Sigmoid colon (tissue), 7 donors: ENCODE measurements at places on chromosomes 1 and 21.

DNA sequence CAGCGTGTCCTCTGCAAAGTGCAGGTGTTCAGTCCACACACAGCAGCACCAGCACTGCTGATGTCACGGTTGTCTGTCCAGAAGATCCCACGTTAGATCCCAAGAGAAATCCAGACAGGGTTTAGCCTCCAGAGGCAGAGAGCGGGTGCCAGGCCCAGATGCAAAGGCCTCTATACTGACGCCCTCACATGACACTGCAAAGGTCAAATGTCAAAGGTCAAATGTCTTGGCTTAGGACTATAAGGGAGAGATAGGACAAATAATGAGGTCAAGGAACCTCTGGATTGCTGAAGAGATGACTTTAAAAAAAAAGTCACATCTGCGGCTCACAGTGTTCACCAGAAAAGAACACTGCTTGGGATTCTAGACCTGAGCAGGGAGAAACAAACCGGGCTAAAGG, 101.5 kb downstream of the COLGALT2 start:
- no peak for DNase-seq

GRCh38 chr1:41277371-41277975, 35.4 kb upstream of the SCMH1 start:
- no peak for DNase-seq

DNA sequence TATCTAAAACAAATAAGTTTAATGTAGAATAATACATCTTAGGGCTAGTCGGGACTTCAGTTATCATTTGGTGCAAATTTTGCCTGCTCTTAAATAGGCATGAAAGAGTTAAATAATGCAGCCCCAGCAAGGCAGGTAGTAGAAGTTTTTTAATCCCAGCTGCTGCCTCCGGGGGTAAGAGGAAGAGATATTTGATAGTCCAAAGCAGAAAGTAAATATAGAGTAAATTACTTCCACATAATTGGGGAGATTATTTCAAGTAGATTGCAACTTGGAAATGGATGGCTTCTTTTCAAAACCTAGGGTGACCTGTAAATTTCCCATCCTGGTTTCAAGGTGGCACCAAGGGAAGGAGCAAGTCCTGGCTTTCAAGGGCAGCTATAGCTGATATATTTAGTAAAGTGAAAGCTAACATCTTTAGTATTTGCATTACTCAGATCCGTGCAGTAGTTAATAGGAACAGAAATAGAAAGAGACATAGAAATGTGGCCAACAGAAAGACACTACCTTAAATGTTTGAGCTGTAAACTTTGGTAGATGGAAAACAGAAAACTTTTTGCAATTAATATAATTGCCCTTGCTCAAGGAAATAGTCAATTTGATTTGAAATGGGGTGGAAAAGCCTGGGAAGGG, 109.1 kb downstream of the LMO4 start:
- DNase-seq, result no peak

DNA sequence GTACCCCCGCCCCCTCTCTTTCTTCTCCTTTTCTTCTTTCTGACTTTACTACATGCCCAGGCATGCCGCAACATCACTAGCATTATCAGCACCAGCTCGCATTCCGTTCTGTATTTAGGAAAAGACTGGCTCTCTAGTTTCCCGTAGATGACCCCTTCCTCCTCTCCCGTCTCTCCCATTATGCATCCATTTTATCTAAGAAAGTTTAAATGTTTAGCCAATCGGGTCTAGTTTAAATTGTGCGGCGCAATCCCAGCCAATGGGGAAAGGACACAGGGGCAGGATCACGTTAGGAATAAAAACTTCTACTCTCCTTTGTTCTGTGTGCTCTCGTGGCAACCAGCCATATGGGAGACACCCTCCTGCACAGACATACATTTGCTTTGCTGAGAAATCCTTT, 2.3 kb upstream of the KRTAP10-7 start:
- DNase-seq, result no peak

DNA sequence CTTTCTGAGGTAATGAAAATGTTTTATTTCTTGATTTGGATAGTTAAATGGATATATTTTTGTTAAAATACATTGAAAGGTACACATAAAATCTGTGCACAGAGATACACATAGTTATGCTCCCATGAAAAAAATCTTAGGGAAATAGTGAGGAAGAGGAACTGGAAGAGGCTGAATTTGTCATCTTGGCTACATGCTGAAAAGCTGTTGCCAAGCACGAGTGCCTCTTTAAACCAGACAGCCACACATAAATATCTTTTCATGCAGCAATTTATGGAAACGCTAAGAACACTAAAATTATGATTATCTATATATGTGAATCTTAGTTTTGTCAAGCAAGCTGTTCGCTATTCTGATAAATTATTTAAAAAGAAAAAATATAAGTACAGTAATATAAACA, 12.8 kb upstream of the ADAR start:
- no peak for DNase-seq

GRCh38 chr1:32753532-32754316, 51.2 kb upstream of the SYNC start:
- DNase-seq, result peak; percentile 80

GRCh38 chr1:53449021-53449420, 10.2 kb upstream of the DMRTB1 start:
- no peak for DNase-seq

- no peak for DNase-seq
Observed at GRCh38 chr1:9373619-9374018, 80.9 kb downstream of the SPSB1 start.

DNA sequence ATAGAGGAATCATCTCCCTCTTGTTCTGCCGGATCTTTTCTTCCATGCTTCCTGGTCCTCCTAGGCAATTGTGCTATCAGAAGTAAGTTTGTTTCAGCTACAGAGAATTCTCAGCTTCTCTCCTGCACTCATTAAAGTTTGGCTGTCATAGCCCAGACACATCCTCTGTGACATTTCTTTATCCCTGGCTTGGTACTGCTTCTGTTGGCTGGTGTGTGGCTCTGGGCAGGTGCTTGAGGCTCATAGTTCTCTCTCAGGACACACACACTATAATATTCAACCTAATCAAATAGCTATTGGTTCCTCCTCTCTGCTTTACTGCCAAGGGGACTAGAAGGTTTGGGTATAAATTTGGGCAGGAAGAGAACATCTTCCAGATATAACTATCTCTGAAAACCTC, 172.1 kb downstream of the ROR1 start:
- no peak for DNase-seq

GRCh38 chr1:193435781-193436180, 249.4 kb upstream of the B3GALT2 start:
- no peak for DNase-seq

GRCh38 chr1:226723657-226724532, 15.2 kb downstream of the ITPKB start:
- DNase-seq, result peak; percentile 80

DNA sequence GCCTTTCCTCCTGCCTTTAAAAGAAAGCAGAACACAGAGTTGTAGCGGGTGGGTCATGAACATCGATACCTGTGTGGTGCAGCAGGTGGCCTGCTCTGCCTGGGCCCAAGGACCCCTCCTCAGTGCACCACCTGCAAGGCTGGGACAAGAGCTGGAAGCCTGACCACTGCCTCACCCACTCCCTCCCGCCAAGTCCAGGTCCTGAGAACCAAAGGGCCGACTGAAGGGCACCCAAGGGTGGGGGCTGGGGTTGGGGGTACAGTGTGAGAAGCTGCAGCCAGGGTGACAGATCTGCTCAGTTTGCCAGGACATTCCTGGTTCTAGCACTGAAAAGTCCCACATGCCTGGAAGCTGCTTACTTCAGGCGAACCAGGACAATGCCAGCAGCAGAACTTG, 36.1 kb downstream of the NTPCR start:
- peak; percentile 33 for DNase-seq

- no peak for DNase-seq
Observed at GRCh38 chr1:247371801-247372259, 40.2 kb upstream of the ZNF496 start.

DNA sequence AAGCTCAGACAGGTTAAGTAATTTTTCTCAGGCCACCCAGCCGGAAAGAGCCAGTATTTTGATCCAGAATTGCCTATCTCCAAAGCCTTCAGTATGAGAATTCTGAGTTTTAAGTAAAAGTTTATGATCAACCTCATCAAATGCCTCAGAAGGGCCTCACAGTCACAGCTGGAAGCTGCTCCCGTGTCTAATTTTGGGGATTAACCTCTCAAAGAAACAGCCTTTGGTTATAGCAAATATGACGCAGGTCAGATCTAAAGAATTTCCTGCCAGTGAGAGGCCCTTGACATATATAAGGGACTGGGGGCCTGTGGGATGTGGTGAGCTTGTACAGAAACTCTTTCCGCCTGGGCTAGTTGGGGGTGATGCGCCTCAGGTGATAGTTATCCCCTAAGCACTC, 2.3 kb downstream of the EXTL1 start:
- DNase-seq, result no peak

DNA sequence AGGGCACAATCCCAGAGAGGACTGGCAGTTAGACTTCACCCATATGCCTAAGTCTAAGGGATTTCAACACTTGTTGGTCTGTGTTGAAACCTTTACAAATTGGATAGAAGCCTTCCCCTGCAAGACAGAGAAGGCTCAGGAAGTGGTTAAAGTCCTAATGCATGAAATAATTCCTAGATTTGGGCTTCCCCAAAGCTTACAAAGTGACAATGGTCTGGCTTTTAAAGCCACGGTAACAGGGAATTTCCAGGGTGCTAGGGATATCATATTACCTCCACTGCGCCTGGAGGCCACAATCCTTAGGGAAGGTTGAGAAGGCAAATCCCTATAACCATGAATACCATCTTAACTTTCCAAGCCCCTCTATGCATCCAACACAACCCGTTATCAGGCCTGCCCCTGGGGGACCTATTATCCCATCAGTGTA, 3.3 kb upstream of the FMO4 start:
- no peak for DNase-seq

DNA sequence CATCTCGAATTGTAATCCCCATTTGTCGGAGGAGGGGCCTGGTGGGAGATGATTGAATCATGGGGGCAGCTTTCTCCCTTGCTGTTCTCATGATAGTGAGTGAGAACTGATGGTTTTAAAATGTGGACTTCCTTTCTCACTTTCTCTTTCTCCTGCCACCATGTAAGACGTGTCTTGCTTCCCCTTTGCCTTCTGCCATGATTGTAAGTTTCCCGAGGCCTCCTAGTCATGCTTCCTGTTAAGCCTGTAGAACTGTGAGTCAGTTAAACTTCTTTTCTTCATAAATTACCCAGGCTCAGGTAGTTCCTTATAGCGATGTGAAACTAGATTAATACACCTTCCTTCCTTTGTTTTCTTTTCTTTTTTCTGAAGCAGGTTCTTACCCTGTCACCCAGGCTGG, 13.9 kb downstream of the DNAJC6 start:
- DNase-seq, result no peak

DNA sequence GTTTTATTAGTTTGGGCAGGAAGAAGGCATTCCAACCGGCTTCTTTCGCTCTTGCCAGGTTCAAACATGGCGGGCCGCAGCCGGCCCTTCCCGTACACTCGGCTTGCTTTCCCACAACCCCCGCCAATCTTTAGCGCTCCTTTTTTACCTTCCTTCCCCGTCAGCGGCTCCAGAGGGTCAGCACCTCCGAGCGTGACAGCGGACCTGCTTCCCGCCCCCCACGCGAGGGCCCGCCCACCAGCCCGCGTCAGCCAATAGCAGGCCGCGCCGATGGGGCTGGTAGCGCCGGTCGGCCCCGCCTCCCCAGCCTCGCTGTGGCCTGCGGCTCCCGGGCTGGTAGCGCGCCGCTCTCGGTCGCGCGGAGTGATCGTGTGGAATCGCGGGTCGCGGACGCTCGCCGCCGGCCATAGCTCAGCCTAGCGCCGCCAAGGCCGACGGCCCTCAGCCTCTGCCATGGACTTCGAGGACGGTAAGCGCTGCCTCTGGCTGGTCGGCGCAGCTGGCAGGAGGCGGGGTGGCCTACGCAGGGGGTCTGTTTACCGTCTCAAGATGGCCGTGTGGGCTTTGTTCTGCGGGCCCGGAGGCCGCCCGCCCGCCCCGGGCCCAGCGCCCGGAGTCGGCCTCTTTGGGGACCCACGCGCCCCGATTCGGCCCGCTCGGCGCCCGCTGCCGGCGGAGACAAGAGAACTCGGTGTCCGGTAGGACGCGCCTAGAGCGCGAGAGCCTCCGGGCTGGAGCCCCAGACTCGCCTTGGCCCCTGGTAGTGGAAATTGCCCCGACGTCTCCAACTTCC, at the start of gene ZNF326:
Gene ZNF326 (plus strand): TSS at position 306 of the 793 bp plus-strand sequence. CDS start 148 bp downstream, at position 454.
- peak; percentile 97 for DNase-seq

DNA sequence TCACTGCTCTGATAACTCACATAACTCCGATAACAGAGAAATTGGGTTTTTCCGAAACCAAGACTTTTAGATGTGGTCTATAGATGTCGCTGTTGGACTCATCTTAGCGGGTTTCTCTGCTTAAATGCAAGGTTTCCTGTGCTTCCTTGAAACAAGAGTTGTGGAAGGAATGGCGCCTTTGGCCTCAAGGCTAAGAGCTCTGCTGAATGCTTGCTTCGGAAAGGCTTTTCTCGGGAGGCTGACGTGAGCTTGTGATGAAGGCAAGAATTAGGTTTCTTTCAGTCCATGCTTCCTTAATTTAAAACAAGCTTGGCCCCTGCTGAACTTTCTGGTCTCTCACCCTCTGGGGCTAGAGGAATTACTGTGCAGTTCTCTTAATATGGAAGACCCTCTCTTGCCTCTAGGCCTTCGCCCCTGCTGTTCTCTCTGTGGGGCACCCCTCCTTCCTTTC, 113.5 kb downstream of the MAP3K21 start:
- DNase-seq, result no peak

DNA sequence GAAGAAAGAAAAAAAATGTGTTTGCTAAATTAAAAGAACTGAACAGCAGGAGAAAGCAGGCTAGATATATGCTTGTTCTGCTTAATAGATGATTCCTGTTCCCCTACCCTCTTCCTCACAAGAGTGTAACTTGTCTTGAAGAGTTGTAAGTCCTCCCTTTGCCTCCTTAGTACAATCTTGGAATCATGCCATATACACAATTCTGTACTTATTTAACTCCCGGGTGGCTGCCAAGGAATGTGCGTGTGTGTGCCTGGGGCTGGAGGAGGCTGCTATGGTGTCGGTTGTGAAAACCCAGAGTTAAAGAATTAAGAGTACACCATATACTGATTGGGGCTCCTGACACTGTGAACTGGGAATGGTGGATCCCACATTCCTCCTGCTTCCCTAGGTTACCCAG, 194.2 kb downstream of the SIPA1L2 start:
- peak; percentile 76 for DNase-seq

- DNase-seq, result no peak
Observed at GRCh38 chr1:65881067-65881594, 88.4 kb downstream of the PDE4B start.

GRCh38 chr1:225508538-225509375, 80.9 kb upstream of the LBR start:
- DNase-seq, result no peak

DNA sequence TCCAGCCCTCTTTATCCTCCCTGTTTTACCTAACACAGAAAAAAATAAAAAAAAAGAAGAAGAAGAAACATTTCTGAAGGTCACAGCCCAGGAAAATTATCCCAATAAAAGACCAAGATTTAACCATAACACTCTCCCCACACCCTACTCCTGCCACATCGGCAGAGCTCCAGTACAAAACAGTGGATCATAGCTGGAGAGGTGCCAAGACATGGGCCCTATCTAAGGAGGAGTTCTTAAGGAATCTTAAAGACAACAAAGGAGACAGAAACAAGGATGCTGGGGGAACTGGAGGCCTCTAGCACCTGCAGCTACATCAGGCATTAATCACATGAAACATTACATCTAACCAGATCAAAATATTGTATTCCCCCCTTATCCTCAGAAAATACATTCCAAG, 432.8 kb downstream of the MATN1 start:
- no peak for DNase-seq

- no peak for DNase-seq
Observed at GRCh38 chr1:68149907-68150306, 82.4 kb downstream of the WLS start.
